CD8-positive, alpha-beta memory T cell (primary cell): ENCODE measurements at places on chromosomes 6 and 20.
A peak's percentile ranks its signal among the peaks of the same experiment; 100 is the strongest.

- no peak for DNase-seq
These were observed 34.9 kb downstream of the GSTA2 start for GRCh38 chr6:52728394-52728793.

DNA sequence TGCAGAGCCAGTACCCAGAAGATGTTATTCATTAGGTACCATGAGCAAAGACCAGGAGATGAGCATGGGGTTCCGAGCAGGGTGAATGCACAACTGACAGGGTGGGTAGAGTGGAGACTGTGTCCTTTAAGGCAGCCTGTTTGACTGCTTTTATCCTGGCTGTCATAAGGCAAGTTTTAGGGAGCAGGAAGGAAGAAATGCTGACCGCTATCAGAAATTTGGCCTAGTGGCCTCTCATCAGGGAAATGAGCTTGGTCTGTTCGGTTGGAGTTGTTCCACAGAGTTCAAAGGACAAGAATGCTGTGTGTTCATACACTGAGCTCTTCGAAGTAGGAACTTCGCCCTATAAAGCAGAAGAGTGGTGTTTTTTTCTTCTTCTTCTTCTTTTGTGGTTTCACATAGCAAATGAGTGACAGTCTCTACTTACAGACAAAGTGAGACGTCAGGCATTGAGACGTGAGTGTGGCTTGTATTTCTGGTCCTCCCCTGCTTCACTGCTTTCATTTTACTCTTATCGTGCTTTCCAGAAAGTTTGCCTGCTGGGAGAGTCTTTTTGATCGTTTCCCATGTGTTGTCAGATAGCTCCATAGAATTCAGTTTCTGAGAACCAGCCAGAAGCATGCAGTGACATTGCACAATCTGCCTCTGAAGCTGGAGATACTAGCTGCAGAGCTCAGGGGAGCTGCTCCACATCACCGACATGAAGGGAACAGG, at the start of gene CASS4:
Gene CASS4, plus strand, starts transcription at position 502 of the 714 bp plus-strand sequence. Its CDS starts 199 bp downstream, at position 701.
- DNase-seq, result no peak

DNA sequence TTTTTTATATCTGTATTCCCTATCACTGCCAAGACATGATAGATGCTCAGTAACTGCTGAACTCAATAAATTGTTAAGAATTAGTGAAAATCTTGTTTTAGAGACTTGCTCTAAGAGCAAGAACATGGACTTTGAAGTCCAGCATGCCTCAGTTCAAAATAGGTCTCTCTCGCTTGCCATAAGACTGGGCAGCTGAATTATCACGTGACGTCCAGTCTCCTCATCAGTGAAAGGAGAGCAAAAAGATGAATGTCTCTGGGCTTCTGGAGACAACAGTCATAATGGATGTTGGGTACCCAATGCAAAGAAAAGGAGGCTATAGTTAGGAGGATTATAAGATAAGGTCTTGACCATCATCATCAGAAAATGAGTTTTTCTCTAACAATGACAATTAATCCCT, 82.1 kb downstream of the IYD start:
- no peak for DNase-seq

GRCh38 chr6:69289689-69290495, 506.9 kb downstream of the LMBRD1 start:
- DNase-seq, result no peak

DNA sequence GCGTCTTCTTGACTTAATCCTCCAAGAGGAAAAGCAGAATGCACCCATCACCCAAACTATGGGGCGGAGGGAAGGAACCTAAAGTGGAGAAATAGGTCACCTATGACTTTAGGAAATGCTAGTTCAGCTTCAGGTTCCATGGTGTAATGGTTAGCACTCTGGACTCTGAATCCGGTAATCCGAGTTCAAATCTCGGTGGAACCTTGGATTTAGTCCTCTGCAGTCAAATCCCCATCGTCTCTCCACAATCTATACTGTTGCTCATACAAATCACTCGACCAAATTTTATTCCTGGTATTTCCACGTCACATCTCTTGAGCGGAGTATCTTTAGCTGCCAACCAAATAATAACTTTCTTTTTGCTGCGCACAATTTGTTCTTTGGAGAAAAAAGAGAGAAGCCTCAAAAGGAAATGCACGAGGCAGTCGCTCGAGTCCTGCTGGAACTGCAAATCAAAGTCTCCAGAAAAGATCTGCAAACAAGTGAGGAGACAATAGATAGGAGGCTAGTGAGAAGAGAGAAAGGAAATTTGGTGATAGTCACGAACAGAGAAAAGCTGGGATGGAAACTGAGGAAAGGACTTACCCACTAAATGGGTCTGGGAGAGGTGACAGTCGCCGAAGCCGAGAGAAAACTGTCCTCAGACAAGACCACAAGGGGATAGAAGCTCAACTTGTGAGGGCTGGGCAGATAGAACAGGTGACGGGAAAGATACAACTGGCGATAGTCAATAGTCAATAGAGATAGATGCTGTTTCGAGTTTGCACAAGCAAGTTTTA, 16.6 kb downstream of the POM121L2 start:
- DNase-seq, result no peak

DNA sequence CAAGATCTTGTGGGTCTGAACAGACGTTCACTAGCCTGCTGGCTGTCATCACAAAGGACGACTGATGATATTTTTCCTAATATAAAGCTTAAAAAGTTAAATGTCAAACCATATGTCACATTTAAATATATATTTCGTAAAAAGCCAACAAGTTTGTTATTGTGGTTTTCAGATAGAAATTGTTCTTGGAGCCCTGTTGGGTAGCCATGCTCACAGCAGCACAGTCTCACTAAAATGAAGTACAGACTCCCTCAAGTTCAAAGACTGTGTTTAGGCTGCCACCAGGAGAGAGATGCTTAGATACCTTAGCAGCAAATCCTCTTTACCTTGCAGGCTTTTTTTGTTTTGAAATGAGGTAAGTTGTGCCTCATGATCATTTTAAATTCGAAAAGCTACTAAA, 17.8 kb downstream of the EEF1E1 start:
- no peak for DNase-seq

GRCh38 chr6:12263403-12263802, 26.8 kb upstream of the EDN1 start:
- no peak for DNase-seq

GRCh38 chr20:1891263-1892118, 3.7 kb upstream of the SIRPA start:
- DNase-seq, result no peak

DNA sequence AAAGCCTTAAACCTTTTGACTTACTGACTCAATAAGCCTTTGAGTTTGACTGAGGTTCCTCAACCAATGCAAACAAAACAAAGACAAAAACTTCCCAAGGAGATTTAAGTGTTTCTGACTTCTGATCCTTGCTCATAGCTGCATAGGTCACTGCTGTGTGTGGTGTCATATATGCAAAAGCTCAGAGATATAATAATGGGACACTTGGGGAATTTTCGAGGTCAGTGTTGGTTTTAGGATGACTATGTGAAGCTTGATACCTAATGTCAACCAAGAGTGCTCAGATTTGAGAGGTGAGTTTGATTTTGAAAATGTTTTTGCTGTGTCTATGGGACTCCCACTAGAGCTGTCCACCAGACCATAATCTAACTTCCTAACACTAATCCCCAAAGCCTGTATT, 26.2 kb downstream of the ZKSCAN8 start:
- no peak for DNase-seq

GRCh38 chr6:27318973-27319372, 6.9 kb upstream of the POM121L2 start:
- no peak for DNase-seq

- no peak for DNase-seq
These were observed 126.2 kb upstream of the ARID1B start for GRCh38 chr6:156650896-156651390.

DNA sequence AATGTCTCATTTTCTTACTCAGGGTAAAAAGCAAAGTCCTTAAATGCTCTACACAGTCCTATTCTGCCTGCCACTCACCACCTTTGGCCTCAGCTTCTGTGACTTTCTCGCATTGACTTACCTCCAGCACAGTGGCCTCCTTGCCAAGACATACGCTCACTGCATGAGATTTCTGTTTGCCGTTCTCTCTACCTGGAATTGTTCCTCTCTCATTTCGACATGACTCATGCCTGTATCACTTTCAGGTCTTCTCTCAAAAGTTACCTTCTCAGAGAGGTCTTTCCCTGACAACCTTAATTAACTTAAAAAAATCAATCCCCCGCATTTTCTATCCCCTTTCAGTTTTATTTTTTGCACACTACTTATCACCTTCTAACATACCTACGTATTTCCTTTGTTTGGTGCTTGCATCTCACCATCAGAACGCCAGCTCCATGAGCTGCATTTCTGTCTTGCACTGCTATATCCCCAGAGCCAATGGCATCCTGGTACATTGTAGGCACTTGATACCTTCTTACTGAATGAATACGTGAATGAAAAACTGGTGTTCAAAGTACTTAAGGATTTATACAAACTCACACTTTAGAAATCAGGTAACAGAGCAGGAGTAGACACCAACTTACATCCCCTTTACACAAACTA, 24.5 kb downstream of the TENT5A start:
- DNase-seq, result no peak

DNA sequence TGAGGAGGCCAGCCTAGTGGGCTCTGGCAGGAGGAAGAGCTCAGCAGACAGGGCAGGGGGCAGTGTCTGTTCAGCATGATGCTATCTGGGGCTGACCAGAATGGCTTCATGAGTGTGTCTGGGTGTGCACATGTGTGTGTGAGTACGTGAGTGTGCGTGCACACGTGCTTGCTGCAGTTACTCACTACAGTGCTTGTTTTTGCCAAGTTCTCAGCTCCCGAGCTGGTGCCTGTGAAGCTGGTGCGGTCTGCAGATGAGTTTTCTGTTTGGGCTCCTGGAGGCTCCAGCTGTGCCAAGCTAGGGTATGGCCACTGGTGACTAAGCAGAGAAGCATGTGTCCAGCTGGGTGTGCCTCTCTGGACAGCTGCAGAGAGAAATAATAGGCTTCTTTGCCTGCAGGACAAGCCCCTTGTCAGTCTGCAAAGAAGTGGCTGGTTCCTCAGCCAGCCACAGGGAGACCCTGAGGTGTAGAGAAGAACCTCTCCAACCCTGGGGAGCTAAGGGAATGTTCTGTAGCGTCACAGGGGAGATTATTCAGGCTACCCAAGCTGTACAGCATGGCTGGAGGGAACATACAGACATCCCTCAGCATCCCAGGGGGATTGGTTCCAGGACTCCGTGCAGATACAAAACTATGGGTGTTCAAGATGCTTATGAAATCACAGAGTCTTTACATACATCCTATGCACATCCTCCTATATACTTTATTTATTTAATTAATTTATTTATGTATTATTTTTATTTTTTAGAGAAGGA, 40.2 kb upstream of the FAM50B start:
- DNase-seq, result no peak

GRCh38 chr6:44243345-44243744, 3.6 kb upstream of the HSP90AB1 start:
- DNase-seq, result no peak

DNA sequence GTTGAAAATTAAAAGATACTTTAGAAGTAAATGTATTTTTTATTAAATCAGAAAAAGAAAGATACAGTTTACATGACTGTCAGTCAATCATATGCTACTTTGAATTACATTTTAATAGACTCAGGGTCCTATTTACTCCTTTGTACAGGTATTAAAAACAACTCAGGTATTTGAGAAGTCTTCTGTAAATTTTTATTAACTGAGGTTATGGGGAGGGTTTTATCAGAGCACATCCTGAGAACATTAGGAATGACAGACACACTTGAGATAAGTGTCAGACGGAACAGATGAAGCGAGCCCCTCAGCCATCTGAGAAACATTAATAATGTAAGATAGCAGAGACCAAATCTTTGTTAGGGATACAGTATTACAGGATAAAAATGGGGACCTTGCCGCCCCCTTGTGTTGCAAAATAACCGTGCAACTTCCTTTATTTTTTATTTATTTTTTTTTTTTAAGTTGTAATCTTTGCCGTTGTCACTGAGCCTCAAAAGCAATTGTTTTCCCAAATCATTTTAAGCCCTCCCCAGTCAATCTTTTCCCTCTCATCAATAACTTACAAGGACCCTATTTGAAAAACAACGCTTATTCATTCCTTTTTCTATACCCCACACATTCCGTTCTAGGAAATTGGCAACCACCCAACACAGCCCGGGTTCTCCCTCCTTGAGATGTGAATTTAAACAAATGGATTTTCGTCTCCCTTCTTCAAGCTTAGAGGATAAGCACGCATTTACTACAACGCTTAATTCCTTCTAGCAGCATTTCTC, 126.7 kb downstream of the BCAS1 start:
- no peak for DNase-seq

- no peak for DNase-seq
These were observed 5.9 kb upstream of the UNC93A start for GRCh38 chr6:167285077-167285770.

- DNase-seq, result peak; percentile 34
These were observed 1.1 kb upstream of the OPN5 start for GRCh38 chr6:47780510-47781356.

DNA sequence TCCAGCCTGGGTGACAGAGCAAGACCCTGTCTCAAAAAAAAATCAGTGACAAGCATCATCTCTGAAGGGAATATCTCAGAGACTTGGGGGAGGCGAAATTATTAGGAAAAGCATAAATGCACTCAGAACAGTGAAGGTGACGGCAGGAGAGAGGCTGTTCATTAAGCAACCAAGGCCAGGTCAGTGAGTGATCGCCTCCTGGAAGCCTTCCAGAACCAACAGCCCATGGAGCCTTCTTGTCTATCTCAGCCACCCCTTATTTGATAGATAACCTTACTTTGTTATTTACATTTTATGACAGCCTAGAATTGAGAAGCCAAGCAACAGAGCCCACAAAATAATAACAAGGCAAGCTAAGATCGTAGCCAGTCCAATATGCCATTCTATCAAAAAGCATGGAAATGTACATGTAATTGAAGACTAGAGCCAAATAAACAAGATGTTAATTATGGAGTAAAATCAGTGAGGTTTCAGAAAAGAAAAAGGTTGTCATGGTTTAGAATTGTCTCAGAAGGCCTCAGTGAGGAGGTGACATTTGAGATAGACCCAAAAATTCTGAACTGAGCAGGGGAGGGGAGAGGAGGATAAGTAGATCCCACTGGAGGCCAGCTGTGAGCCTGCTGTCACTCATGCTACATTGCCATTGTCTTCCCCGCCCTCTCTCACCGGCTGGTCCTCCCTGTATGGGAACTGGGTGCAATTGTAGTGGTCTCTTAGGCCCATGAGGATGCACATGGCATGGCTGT, 17.8 kb downstream of the BNIP5 start:
- no peak for DNase-seq

DNA sequence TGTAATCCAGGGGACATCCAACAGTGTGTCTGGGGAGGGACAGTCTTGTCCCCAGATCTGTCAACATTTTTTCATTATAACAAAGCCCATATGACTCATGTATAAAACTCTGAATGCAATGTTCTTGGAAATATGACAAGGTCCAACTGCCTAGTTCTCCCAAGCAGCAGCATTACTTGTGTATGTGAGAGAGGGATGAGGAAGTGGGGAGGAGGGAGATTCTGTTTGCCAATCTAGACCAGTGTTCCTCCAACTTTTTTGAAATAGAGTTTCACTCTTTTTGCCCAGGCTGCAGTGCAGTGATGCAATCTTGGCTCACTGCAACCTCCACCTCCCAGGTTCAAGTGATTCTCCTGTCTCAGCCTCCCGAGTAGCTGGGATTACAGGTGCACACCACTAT, 394.8 kb downstream of the DHX35 start:
- no peak for DNase-seq

GRCh38 chr6:148700047-148700715, 46.6 kb upstream of the UST start:
- DNase-seq, result no peak

GRCh38 chr6:131116755-131117360, 18.4 kb upstream of the AKAP7 start:
- peak; percentile 37 for DNase-seq

GRCh38 chr6:42689371-42689770, 33.0 kb downstream of the PRPH2 start:
- no peak for DNase-seq

- DNase-seq, result peak; percentile 69
These were observed 59.8 kb downstream of the NEDD9 start for GRCh38 chr6:11172501-11173327.
